Naive thymus-derived CD8-positive, alpha-beta T cell (primary cell): ENCODE measurements at places on chromosomes 1 and 21.

DNA sequence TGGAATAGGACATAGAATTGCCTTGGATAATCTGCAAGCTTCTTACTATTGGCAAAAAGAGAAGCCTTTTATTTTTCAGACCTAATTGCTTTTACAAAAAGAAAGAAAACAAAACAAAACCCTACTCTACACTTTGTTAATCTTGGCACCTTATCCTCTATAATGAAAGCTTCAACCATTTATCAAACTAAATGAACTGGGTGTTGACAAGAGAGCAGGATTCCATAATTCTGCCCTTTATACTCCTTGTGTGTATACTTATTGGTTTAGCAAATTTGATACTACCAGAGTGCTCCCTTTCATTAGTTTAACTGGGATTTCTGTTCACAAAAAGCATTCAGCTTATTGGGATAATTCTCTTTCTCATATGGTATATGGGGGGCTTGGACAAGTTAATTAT lies 3.0 kb upstream of the TMCC2 start:
- DNase-seq: no peak

DNA sequence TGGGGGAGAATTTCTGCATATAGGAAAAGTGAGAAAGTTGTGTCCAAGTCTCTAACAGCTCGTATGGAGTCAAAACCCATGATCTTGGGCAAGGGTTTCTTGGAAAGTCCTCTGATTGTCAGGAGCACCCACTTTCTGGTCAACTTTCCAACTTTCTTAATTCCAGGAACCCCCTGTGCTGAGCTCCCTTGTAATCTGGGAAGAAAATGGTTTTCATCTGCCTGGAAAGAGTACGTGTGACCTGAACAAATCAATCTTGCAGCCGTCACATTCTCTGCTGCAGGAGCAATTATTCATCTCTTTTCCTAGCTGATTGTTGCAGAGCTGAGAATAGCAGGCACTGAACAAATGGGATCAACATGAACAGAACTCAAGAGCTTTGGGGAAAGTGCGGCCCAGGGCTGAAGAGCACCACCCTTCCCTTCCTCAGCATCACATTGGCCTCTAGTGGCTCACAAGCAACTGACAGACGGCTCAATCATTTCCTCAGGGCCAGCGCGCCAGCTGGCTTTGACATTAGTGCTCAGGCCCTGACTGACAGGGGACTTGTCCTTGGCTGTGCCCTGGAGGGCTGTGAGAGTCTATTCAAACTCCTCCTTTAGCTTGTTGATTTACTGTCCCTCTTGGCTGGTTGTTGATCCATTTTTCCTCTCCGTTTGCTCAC lies 295.2 kb downstream of the HLX start:
- DNase-seq: no peak

DNA sequence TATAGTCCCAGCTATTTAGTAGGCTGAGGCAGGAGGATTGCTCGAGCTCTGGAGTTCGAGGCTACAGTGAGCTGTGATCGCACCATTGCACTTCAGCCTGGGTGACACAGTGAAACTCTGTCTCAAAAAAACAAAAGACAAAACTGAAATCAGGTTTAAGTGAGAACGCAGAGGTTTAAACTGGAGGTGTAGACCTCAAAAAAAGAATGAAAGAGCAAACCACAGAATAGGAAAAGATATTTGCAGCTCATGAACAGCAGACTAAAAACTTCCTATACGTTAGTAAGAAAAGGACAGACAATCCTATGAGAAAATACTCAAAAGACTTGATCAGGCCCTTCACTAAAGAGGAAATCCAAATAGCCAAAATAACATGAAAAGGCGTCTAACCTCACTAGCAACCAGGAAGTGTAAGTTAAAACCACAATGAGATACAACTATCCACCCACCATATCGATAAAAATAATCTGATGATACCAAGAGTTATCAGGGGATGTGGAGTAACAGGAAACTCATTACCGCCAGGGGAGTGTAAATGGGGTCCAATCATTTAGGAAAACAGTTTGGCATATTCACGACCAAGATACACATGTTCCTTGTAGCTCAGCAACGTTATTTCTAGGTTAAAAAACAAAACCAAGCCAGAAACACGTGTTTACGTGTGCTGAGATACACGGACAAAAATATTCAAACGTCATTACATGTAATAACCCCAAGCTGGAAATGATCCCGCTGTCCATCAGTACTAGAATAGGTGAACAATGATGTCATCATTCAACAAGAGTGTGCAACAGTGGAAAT lies 9.8 kb downstream of the TNFRSF9 start:
- DNase-seq: no peak

DNA sequence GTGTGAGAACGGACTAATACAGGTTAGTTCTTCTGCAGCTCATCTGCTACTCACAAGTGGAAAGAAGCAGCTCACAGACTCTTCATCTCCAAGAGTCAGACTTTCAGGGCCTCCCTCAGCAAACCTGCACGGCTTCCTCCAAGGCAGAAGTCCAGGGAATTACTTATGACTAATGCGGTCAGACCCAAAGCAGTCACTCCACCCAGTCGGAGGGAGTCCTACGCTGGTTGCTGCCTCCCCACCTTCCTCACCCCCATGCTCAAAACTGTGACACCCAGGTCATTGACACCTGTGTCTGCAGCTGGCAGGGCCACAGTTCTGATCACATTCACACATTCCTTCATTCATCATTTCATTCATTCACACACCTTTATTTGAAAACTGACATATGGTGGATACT lies 38.4 kb upstream of the PRDM2 start:
- no peak for DNase-seq

DNA sequence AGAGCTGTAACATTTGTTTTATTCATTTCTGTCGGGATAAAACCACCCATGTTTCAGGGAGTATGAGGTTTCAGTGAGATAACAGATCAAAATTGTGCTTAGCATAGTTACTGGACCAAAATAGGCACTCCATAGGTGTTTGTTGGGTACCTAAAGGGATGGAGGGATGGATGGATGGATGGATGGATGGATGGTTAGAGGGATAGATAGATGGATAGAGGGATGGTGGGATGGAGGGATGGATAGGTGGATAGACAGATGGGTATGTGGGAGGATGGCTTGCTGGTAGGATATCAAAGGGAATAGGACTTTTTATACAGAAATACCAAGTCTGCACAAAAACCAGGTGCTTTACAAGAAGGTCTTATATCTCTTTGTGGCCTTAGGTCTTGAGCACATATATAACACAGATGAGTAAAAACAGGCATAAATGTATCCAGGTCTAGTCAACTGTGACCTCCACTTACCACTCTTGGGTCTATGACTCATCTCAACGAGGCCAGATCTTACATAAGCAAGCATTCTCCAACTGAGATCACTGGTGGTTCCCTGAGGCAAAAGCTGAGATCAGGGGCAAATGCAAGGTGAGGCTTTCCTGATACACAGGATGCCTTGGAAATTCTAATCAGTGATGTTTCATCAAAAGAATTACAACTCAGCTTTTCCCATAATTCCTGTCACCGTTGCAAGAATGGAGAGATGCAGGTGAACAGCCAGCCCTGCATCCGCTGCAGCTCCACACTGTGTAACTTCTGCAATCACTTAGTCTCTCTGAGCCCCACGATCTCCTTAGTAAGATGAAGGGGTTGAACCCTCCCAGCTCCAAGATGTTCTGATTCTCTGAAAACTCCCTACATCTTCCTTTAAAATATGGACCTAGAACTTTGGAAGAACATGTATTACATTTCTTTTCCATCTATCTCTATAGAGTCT lies 32.0 kb downstream of the PTAFR start:
- DNase-seq: no peak

- DNase-seq: no peak
These were observed 3.0 kb downstream of the ANKRD45 start for GRCh38 chr1:173666646-173667045.

DNA sequence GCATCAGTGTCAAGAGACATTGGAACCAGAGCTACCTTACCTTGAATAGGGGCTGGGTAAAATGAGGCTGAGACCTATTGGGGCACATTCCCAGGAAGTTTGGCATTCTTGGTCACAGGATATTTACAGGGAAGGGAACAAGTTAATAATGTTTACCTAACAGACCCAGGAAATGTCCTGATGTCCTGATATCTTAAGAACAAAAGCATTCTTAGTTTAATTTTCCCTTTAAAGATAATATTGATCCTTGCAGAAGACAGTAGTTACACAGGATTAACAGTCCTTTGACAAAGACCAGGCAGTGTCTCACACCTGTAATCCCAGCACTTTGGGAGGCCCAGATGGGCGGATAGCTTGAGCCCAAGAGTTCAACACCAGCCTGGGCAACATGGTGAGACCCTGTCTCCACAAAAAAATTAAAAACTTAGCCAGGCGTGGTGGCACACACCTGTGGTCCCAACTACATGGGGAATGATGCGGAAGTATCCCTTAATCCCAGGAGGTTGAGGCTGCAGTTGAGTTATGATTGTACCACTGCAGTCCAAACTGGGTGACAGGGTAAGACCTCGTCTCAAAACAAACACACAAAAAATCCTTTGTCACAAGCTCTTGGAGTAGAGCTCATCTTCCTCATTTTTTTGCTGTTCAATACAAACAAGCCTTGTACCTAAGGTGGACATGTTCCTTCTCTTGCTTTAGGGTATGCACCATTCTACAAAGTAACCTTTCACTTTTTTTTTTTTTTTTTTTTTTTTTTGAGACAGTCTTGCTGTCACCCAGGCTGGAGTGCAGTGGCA lies 1.3 kb upstream of the TOMM20 start:
- no peak for DNase-seq

DNA sequence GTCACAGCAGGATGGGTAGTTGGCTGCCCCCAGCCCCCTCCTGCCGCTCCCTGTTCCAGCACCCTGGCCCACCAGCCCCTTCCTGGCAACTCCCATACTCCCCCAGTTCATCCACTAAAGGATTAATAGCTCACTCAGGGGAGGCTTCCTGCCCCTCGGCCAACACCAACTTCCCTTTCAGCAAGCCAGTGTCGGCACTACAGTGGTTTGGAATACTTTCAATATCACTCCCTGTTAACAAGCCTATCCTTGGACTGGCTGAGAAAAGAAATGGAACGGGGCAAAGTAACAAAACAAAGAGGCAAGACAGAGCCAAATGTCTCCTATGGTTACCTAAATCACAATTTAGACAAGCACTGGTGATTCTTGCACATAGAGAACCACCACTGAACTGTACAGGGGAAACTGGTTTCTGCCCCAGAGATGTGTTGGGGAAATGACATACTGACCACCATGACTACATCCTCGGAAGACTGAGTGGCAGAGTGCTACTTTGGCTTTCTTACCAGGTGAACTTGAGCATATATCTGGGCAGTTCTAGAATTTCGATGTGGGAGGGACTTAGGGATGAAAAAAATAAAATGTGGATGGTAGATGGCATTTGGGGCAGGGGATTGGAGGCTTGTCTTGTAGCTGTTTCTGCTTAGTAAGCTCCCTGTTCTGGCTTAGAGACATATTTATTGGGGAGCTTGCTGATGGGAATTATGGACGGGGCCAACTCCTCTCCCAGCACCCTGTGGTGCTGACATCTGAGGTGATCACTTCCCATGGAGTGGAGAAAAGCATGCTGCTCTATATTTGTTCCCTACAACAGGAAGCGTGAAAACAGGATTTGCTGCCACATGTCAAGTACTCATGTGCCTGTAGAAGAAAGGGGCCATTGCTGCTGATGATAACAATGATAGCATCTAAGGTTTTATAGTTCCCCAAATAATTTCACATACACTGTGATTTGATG lies 7.1 kb upstream of the CAPN2 start:
- DNase-seq: no peak

DNA sequence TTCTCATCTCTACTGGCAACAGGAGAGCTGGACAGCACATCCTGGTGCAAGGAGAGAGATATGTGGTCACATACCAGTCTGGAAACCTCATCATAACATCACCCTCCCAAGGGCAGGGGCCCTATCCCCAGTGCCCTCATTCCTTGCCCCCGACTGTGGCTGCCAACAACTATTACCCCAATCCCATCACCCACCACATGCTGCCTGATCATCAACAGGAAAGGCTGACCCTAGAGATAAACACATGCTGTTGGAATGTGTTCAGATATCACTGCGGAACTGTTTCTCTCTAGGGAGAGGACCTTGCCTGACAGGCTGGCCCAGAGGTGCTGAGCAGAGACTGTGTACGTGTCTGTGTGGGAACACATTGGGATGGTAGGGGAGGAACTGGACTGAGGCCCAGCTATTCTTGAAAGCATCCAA lies 4.5 kb upstream of the INKA2 start:
- DNase-seq: no peak

GRCh38 chr21:42539931-42540343 lies 26.3 kb downstream of the SLC37A1 start:
- DNase-seq: no peak

- no peak for DNase-seq
These were observed 3.6 kb upstream of the KIAA2013 start for GRCh38 chr1:11929849-11930248.

DNA sequence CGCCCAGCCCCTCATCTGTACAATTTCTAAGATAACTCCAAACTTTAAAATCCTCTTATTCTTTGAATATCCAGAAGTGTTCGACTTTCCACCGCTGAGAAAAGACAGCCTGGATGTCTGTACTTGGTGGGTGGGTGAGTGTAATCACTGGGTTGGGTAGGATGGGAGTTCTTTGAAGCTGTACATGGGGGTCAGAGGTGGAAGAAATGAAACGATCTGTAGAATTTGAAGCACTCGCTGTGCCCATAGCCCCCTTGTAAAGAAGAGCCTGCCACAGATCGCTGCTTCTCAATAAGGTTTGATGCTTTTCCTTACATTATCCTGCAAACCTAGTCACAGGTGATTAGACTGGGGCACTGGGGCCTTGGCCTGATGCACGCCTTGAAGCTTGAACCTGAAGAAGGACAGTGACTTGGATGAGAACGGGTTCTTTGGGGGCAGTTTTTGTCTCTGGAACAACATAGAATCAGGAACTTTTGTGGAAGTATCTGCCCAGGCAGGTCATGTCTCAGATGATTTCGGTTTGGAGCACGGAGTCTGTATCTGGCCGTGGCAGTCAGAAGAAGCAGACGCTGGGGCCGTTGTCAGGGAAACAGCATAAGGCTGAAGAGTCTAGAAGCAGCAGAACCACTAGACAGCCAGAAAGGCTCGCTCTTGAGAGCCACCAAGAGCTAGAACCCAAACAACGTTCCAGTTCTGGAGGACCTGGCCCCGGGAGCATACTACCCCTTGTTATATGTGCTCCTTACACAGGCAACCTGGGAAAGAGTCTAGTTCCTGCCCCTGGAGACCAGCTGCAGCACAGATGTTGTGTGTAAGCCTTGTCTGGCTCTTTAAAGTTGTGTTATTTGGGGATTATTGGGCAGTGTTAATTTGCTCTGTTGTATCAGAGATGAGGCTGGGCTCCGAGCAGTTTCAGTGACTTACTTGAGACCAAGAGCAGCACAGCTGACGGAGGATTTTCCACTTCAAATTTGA lies 45.1 kb upstream of the SCCPDH start:
- no peak for DNase-seq

GRCh38 chr1:112674986-112675727 lies 698 bp downstream of the MOV10 start:
- peak; percentile 52 for DNase-seq
